ENCODE measurements at places on chromosomes 4 and X.

DNA sequence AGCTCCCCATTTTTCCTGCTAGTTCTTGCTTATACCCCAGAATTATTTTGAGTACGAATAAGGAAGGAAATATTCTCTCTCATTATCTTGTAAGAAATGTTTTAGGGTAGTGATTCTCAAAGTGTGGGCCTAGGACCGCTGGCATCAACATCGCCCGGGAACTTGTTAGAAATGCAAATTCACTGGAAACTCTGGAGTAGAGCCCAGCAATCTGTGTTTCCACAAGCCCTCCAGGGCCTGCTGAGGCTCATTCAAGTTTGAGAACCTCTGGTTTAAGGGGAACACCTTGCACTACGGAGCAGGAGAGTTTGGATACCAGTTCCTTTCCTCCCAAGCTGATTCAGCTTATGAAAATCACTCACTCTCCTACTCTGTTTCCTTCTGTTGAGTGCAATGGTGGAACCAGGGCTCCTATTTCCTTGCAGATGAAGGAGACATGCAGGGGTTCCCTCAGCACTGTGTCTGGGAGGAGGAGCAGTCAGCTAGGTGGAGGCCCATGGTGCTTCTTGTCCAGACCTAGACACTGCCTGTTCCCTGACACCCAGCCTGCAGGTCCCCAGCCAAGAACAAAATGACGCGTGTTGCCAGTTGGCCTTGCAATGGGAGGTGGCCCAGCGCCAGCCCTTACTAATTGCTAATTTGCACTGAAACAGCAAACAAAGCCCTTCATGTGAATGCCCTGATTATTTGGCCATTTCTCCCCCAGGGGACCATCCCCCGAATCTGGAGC is 68.5 kb downstream of the CYTL1 start:
- H3K36me3 ChIP-seq, result no peaks in the 10 kb centered on the region
- H3K4me3 ChIP-seq, result no peak overlapping the region
- DNase-seq, result no peak
- H3K27me3 ChIP-seq, result no peaks in the 10 kb centered on the region
- H3K27ac ChIP-seq, result no peak overlapping the region
- no peaks in the 10 kb centered on the region for H3K4me1 ChIP-seq

DNA sequence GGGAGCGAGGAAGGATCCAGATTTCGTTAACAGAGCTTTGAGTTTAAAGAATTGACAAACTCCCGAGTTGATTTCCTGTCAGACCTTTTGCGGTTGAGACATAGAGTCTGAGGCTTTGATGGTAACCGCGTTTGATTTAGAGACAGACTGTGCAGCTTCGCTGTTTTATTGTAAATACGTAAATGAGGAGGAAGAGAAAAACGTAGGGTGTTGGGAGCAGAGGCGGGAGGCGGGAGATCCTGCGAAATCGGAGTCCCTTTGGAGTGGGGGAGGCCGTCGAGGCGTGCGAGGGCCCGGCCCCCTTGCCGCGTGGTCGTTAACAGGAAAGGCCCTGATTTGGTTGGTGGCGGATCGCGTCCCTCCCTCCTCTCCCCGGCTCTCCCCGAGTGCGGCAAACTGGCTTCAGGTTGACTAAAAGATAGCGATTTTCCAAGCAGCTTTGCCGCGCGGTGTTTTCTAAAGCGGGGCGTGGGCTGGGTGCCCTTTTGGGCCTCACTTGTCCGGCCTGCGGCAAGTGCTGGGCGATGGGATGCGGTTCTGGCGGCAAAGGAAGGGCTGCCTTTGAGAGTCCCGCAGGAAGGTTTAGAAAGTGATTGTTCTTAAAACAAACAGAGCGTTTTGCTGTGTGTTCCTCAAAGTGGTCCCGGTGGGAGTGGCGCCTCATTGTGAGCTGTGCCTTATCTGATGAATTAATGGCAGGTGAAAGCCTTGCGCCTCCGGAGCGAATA is 857 bp downstream of the SCML1 start:
- peak; percentile 58 for DNase-seq
- no peaks in the 10 kb centered on the region for H3K27me3 ChIP-seq
- no peaks in the 10 kb centered on the region for H3K36me3 ChIP-seq
- H3K4me1 ChIP-seq, result peaks cover 4% of the 10 kb centered on the region
- H3K4me3 ChIP-seq, result peak overlapping the region; percentile 15

DNA sequence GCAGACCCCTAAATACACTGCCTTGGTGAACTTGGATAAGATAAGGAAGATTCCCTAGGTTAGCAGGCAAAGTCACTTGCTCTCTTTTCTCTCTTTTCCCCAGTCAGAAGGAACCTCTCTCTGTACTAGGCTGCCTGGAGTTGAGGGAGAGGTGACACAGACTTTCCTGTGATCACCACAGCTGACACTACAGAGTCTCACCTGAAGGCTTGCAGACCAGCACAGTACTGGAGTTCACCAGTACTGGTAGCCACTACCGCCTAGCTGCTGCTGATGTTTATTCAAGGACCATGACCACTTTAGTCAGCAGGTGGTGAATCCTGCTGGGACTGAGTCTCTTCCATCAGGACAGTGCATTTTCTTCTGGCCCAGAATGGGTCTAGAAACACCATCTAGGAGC is 63.3 kb downstream of the PTPN13 start:
- no peak overlapping the region for H3K27ac ChIP-seq
- no peak for DNase-seq
- H3K36me3 ChIP-seq, result no peaks in the 10 kb centered on the region
- H3K27me3 ChIP-seq, result no peaks in the 10 kb centered on the region

DNA sequence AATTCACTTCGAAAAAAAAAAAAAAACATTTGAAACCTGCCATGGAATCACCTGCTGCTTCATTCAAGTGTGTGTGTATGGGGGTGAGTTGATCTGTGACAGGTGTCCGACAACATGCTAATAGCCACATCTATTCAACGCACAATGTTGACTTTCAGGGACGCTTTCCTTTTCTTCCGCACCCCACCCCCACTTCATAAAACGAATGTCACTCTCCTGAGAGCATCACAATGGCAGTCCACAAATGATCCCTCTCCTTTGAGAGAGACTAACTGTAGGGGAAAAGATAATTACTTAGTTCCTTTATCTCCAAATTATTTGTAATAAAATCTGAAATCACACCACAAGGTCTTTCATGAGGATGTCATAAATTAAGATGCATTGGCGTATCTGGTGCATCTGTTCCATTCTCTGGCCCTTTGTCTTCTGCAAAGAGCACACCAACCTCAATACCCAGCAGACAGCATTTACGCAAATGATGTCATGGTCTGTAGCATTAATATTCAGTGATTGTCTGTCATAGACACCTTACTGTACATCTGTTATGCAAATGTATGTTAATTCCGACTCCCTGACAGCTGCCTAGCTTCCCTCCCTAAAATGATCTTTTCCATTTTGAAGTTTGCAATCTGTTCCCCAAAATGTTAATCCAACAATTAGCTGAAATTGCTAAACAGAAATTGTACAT is 640.0 kb upstream of the BOD1L1 start:
- no peaks in the 10 kb centered on the region for H3K27me3 ChIP-seq
- H3K27ac ChIP-seq, result no peak overlapping the region
- no peak overlapping the region for H3K4me3 ChIP-seq
- H3K4me1 ChIP-seq, result no peaks in the 10 kb centered on the region
- DNase-seq, result no peak

DNA sequence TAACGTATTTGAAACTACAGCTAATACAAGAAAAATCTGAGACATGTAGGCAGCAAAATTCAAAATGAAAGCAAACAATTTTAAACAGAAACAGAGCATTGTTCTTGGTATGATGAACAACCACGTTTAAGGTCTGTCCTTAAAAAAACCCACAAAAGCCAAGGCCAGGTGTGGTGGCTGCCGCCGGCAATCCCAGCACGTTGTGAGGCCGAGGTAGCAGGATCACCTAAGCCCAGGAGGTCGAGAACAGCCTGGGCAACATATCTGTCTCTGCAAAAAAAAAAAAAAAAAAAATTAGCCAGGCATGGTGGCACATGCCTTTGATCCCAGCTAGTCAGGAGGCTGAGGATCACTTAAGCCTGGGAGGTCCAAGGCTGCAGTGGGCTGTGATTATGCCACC is 13.7 kb downstream of the RWDD4 start:
- H3K4me3 ChIP-seq, result no peak overlapping the region
- peaks cover 16% of the 10 kb centered on the region for H3K36me3 ChIP-seq
- H3K4me1 ChIP-seq, result no peaks in the 10 kb centered on the region
- DNase-seq, result no peak

GRCh38 chrX:107025545-107025944 is 25.5 kb upstream of the MORC4 start:
- no peaks in the 10 kb centered on the region for H3K36me3 ChIP-seq
- H3K4me1 ChIP-seq, result no peaks in the 10 kb centered on the region
- DNase-seq, result peak; percentile 7
- H3K27me3 ChIP-seq, result no peaks in the 10 kb centered on the region
- no peak overlapping the region for H3K27ac ChIP-seq

GRCh38 chrX:20116087-20116576 is 575 bp downstream of the MAP7D2 start:
- H3K4me1 ChIP-seq, result peaks cover 7% of the 10 kb centered on the region
- no peaks in the 10 kb centered on the region for H3K27me3 ChIP-seq
- no peak overlapping the region for H3K4me3 ChIP-seq
- no peak overlapping the region for H3K27ac ChIP-seq
- no peak for DNase-seq

DNA sequence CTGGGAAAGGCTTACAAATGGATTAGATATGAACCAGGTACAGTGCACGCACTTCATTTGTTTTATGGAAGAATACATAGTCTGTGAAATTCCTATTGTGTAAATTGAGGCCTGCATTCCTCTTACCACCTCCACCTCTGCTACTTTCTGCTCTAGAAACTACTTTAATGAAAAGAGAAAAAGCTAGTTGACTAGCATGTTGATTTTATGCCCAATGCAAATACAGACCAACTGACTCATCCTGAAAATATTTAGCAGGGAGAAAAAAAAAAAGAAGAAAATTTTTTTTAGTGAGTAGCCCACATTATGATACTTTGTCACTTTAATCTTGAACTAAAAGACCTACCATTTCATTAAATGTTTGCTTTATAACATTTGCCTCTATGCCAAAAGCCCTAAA is 41.2 kb downstream of the DCLK2 start:
- peak overlapping the region; percentile 48 for H3K27ac ChIP-seq
- no peaks in the 10 kb centered on the region for H3K36me3 ChIP-seq
- no peak for DNase-seq
- H3K4me3 ChIP-seq, result no peak overlapping the region

- no peaks in the 10 kb centered on the region for H3K27me3 ChIP-seq
- H3K4me3 ChIP-seq, result no peak overlapping the region
- no peaks in the 10 kb centered on the region for H3K4me1 ChIP-seq
- H3K36me3 ChIP-seq, result peaks cover 4% of the 10 kb centered on the region
- no peak for DNase-seq
These were observed 28.2 kb downstream of the ANXA5 start for GRCh38 chr4:121668368-121669162.

GRCh38 chrX:36199928-36200327 is 280.4 kb downstream of the CFAP47 start:
- no peak overlapping the region for H3K4me3 ChIP-seq
- H3K27ac ChIP-seq, result no peak overlapping the region
- no peaks in the 10 kb centered on the region for H3K36me3 ChIP-seq

GRCh38 chr4:154559494-154560418 is 3.1 kb upstream of the FGB start:
- H3K36me3 ChIP-seq, result no peaks in the 10 kb centered on the region
- no peak overlapping the region for H3K27ac ChIP-seq

DNA sequence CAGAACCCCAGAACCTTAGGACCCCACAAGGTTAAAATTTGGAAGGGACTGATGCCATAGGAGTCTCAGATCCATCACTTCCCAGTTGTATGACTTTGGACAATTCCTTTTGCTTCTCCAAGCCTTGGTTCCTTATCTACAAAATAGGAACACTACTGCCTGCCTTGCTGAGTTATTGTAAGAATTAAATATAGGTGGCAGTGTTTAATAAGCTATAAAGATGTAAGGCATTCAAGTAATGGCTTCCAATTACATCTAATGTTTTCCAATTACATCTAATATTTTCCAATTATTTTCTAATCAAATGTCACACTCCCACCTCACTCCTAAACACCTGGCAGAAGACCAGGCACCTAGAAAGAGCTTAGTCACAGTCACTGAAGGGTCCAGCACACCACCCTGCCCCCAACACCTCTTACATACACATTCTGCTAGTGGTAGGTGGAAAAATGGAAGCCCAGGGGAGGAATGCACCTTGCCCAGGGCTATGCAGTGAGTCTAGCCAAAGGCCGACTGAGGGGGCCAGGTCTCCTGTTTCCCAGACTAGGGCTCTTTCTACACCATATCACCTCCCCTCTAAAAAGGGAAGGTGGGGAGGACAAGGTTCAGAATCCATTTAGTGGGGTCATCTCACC is 24.5 kb upstream of the KDM5C start:
- no peaks in the 10 kb centered on the region for H3K27me3 ChIP-seq
- no peaks in the 10 kb centered on the region for H3K4me1 ChIP-seq
- no peak for DNase-seq
- H3K27ac ChIP-seq, result no peak overlapping the region
- H3K36me3 ChIP-seq, result no peaks in the 10 kb centered on the region

- no peak overlapping the region for H3K4me3 ChIP-seq
- no peaks in the 10 kb centered on the region for H3K27me3 ChIP-seq
- no peak overlapping the region for H3K27ac ChIP-seq
- no peak for DNase-seq
- peaks cover 8% of the 10 kb centered on the region for H3K4me1 ChIP-seq
- H3K36me3 ChIP-seq, result no peaks in the 10 kb centered on the region
These were observed 10.2 kb downstream of the CC2D2A start for GRCh38 chr4:15479913-15480185.
